ENCODE measurements at places on chromosomes 1 and 21.

GRCh38 chr1:63817152-63817667 is 43.4 kb downstream of the ROR1 start:
- peak; percentile 14 for DNase-seq

DNA sequence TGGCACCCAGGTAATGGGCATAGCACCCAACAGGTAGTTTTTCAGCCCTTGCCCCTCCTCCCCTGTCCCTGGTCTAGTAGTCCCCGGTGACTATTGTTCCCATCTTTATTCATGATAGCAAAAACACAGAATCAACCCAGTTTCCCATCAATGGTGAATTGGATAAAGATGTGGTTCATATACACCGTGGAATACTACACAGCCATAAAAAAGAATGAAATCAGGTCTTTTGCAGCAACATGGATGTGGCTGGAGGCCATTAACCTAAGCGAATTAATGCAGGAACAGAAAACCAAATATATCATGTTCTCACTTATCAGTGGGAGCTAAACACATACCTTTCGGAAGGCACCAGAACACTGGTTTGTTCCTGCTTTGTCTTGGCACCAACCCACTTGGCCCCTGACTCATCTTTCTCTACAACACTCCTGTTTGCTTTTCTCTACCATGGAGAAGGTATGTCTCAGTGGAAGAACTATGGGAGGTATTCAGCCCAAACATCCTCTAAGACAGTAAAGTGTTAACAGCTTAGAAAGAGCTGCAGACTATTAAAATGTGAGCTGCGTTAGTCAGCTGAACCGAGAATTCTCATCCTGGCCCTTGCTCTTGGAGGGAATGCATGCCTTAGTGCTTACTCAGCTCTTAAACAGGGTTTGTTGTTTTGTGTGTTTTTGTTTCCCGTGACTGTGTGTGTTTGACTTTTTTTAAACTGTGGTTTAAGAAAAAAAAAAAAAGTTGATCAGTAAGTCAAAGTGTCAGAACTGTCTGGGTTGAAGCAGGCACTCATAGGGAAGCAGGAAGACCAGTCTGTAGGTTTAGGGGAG is 203.0 kb downstream of the TOMM20 start:
- DNase-seq = peak; percentile 90

DNA sequence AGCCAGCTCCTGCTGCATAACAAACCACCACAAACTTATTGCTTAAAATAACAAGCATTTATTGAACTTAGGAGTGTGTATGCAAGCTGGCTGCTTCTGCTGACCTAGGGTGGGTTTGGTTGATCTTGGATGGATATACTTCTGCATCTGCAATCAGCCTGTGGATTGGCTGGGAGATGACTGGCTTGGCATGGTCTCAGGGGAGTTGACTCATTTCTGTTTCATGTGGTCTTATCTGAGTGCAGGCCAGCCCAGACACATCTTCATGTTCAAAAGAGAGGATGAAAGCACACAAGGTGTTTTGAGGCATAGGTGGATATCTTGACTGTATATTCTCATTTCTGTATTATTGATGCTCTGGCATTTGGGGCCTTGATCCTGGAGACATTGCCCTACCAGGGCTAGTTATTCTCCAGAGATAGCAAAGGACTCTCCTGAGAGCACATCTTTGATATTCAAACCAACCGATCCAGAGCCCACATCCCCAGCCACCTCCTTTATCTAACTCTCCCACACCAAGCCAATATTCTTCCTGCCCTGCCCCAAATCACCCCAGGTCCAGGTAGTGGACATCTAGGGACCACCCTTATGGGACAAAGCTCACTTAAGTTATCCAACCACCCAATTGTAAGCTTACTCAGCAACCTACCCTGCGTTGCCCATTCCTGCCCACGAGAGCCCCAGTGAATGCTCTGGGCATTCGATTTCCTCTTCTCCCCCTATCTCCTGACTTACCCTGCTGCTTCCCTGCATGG is 350.8 kb downstream of the PTPRU start:
- no peak for DNase-seq

- DNase-seq = peak; percentile 11
Measured at GRCh38 chr1:228938537-228938901, 203.2 kb downstream of the RHOU start.

DNA sequence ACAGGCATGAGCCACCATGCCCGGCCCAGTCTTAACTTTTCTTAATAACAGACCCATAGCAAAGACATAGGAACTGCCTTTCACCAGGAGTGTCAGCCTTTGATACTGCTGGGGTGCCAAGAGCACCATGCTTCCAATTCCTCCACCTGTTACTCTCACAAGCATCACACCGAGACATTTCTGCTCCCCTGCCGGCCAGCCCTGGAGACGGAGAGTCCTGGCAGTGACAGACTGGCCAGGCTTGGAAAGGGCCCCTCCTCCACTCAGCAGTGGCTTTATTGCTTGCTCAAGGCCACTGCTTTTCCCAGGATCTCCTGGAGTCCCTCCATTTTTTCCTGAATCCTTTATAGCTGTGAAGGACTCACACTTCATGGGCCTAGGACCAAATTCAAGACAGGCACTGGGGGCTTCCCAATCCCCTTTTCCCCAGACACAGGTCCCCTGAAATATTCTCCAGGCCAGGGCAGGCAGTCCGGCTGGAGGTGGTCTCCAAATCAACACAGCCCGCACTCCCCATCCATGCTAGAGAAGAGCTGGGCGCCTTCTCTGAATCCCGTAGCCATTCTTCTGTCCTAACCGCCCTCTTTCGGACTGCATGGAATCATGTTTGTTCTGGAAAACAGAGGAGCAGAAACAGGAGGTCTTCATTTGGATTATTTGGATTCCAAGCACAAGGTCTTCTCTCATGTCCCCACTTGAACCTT is 25.5 kb upstream of the PTPRF start:
- no peak for DNase-seq

DNA sequence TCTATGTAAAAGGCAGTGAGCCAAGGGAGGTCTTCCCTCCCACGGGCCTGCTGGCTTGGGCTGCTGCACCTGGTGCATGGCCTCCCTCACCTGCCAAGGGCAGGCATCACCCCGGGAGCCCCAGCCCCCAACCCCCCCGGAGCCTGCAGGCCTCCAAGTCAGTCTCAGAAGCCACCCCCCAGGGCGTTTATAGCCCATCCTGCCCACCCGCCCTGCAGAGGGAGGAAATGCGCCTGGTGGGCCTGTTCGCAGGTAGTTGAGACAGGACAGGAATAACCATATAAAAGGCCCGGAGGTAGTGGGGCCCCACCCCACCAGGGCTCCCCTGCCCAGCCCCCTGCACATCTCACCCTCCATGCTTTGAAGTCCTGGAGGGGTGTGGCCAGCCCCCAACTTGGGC is 18.2 kb upstream of the ARF1 start:
- DNase-seq = no peak

DNA sequence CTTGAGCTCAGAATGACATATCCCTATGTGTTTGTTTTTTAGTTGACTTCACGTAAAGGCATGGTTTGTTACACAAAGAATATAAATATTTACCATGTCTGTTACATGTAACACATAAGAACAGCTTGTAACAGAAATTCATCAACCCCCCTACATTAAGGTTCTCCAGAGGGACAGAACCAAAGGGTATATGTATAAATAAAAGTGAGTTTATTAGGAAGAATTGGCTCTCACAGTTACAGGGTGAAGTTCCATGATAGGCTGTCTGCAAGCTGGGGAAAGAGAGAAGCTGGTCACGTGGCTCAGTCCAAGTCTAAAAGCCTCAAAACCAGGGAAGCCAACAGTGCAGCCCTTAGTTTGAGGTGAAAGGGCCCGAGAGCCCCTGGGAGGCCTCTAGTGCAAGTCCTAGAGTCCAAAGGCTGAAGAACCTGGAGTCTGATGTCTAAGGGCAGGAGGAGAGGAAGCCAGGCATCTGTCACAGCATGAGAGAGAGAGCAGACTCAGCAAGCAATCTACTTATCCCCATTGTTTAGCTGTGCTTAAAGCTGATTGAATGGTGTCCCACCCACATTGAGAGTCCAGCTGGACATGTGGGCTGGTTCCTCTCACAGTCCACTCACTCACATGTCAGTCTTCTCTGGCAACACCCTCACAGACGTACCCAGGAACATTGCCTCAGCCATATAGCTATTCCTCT is 15.8 kb downstream of the THRAP3 start:
- no peak for DNase-seq
